Activated naive CD8-positive, alpha-beta T cell treated with anti-CD3 and anti-CD28 coated beads, Interleukin-2, amount 10 ng/mL, durations not matched to agents 7 days and 5 days (primary cell): ENCODE measurements at places on chromosomes 5 and 9. TPM values are rescaled to one million over a fixed set of nuclear protein-coding genes. Genes with fewer than 3 reads are reported as not detected.

Gene TNFSF15
- 1.0 TPM for total RNA-seq

Gene UBE2R2
- total RNA-seq: 33.8 TPM

DNA sequence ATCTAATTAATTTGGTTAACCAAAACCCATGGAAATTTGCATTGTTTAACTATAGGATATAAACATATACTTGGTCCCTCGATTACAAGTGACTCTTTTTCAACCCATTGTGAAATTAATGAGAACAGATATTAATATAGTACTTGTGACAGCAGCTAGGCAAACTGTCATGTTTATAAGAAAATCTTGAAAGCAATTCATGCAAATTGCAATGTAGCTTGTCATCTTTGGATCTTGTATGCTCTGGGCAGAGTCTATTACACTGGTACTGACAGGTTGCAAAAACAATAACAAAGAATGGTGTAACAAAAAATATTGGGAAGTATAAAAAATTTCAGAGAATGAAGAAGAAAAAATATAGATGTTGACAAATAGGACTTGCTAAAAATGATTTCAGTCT lies 941.0 kb downstream of the DNAH5 start:
- no peak for DNase-seq

DNA sequence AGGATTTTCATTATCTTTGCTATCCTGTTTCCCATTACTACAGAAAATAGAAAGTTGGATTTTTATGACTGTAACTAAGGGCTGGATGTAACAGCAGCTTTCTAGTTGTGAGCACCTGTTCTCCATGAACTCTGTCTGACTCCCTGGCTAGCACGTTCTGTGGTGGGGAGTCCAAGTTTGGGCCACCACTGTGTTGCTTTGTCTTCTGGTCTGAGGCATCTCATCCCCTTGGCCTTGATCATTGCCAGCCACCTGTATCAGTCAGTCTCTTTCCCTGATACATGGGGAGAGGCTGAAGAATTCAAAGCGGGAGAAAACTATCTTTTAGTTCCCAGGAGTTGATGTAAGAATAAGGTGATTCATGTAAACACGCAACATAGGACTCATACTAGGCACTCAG lies 33.4 kb downstream of the WDR70 start:
- no peak for DNase-seq

DNA sequence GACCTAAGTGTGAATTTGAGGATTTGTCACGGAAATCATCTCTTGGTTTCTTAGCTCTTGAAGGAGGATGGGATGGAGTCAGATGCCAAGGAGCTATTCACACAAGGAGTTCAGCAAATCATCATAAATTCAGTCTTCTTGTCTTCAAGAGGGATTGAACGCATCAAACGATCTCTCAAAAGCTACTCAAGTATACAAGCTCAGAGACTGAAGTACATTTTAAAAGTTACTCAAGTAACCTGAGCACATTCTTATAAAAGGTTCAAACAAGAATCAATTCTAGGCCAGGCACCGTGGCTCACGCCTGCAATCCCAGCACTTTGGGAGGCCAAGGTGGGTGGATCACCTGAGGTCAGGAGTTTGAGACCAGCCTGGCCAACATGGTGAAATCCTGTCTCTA lies 21.1 kb upstream of the GOLPH3 start:
- DNase-seq: no peak

DNA sequence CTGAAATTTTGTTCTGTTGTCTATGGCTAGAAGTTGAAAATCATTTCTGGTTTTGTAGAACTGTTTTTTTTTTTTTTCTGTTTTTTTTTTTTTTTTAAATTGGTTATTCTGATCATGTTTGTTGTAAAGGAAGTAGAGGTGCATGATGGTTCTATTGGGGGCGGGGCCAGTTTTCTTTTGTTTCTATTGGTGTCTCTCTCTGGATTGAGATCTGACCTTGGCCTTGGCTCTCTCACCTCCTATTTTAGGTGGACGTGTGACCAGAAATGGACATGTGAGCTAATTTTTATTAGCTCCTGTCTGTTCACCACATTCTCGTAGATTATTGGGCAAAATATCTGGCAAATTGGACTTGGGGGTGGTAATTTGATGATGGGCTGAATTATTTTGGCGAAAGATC lies 3.2 kb downstream of the ZNF618 start:
- no peak for DNase-seq

DNA sequence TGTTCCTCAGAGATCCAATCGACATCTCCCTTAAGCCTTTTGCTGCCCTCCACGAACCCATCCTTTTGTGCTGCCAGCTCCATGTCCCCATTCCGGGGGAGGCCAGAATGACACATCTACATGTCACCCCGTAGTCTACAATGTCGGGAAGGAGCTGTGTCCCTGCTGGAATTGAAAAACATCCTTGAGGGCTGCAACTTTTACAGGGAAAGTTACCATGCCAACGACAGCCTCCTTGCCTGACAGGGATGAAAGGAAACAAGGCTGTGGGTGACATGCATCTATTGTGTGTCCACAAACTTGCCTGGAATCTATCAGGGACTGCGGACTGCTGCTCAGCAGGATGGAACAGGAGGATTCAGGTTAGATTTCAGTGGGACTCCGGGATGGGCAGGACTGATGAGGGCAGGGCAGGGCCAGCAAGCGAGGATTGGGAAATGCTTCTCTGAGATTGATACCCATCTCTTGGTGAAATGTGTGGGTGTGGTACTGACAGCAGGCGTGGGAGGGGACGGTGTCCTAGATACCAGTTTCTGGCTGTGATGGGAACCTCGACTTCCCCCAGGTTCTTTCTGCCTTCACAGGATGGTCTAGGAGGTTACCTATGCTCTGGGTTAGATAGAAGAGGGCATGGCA lies 25.5 kb downstream of the EGR1 start:
- DNase-seq: no peak
